ENCODE measurements at places on chromosomes 2 and 18.

- no peak for DNase-seq
These were observed 363.3 kb downstream of the ZNF516 start for GRCh38 chr18:76131738-76132137.

DNA sequence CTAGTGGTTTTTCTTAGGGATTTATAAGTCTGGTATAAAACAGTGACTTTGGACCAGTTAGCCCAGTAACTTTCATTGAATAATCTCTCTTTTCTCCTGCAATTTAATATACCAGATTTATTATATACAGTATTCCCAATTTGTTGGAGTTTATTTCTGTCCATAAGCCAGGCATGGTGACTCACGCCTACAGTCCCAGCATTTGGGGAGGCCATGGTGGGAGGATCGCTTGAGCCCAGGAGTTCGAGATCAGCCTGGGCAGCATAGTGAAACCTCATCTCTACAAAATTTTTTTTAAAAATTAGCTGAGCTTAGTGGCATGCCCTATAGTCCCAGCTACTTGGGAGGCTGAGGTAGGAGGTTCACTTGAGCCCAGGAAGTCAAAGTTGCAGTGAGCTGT is 26.7 kb downstream of the CNNM4 start:
- DNase-seq = no peak

- no peak for DNase-seq
These were observed 1783.9 kb downstream of the SUCLG1 start for GRCh38 chr2:82675186-82675585.

DNA sequence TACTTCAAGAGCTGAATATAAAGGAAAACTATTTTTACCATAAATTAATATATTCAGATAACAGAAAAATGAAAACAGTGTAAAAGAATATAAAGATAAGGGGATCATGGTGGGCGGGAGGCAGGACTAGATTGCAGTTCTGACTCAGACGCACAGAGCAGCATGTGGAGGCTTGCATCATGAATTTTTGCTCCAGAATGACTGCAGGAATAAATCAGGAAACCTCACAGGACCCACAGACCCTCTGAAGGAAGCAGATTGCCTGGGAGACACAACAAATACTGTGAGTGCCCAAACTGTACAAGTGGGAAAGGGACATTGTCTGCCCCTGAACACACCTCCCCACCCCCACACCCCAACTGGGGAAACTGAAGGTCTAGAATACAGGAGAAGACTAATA is 19.2 kb upstream of the SIGLEC15 start:
- DNase-seq = no peak

DNA sequence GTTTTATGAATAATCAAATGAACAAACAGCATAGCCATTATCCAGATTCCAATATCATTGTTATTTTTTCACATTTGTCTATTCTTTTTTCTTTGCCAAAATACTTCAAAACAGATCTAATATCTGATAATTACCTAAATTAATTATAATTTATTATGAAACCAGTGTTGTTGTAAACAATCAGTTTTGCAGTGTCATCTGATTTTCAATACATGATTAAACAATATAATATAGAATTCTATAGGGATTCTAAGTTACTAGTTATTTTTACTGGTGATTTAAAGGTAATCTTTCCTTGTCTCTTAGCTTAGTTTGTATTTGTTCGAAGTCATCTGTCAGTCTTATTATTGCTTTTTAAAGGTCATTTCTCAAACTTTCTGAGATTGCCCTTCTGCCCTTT is 101.0 kb downstream of the BIRC6 start:
- no peak for DNase-seq

DNA sequence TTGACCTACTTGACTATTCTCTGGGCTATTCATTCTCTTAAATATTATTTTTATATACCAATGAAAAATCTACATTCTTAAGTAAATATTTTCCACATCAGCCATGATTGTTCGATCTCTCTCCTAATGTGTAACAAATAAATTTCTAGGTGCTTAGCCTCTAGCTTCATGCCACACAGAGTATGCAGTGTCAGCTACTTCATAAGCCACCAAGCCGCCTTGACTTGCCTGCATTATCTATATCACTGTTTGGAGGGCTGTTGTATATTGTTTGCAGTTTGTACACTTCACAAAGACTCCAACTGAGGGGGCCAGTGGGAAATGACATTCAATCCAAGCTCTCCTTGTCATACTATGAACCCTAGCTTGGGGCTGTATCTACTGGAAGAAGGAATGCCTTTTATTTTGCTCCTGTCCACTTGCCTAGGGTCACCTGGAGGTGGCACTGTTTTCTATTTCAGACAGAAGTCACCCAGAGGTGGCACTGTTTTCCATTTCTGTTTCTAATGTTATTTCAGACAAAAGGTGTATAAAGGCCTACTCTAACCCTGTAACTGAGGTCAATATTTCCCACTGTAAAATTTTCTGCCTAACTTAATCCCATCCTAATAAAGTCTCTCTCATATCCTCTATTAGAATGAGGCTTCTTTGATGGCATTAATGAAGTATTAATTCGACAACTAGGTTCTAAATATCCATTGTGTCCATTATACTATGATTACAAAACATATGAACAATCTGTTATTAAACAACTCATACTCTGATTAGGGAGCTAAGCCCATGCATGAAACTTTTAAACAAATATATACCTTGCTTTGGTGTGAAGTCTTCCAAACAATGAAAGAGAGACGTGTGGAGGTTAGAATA is 36.4 kb downstream of the COL5A2 start:
- no peak for DNase-seq

- no peak for DNase-seq
These were observed 21.5 kb downstream of the ITM2C start for GRCh38 chr2:230886206-230886605.

DNA sequence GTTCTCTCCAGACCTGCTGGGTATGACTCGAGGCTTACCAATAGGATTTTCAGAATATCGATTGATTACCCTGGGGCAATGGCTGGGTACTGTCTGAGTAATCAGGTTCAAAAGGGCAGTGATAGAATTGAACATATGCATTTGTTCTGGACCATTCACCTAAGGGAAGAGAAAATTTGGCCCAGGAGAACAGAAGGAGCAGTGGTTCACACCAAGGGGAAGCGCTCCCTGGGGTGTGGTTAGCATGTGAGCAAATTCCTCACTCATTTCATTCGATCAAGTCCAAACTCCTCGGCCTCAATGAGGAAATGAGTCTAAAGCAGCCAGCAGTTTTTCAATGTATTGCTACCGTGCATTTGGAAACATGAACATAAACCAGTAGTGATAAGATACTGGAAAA is 55.6 kb downstream of the CYP26B1 start:
- no peak for DNase-seq

DNA sequence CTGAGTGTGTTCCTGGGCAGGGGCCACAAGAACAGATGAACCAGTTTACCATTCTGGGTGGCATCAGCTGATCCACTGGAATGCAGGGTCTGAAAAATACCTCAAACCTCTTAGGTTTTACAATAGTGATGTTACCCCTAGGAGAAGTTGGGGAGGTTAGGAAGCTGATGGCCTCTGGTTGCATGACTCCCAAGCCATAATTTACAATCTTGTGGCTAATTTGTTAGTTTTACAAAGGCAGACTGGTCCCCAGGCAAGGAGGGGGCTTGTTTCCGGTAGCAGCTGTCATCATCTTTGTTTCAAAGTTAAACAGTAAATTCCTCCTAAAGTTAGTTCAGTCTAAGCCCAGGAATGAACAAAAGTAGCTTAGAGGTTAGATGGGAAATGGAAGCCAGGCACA is 113.8 kb upstream of the SLC38A11 start:
- no peak for DNase-seq

GRCh38 chr2:85549095-85549494 is 10.1 kb downstream of the MAT2A start:
- no peak for DNase-seq

DNA sequence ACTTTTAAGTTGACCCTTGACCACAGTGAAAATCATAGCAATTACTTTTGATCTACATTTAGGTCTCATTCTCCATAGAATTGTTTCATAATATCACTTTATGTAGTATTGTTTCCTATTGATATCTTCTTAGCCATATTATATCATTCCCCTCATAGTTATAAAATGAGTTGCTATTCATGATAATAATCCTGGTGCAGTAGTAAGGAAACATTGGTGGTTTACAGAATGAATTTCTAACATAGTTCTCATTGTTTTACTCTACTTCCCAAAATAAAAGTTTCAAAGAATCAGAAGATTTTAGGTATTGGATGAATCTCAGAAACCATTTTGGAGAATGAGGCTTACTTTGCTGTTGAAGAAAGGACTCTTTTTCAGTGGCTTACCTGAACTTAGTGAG is 246.0 kb downstream of the PARD3B start:
- no peak for DNase-seq

GRCh38 chr2:62578803-62579640 is 73.0 kb upstream of the TMEM17 start:
- DNase-seq = no peak

Measured in activated CD8-positive, alpha-beta memory T cell treated with anti-CD3 and anti-CD28 coated beads for 48 hours (primary cell).